ENCODE measurements at places on chromosomes 2 and 18.
A peak's percentile ranks its signal among the peaks of the same experiment; 100 is the strongest.

- no peak for DNase-seq
These were observed 703.0 kb downstream of the TMEM182 start for GRCh38 chr2:103464831-103465230.

- DNase-seq = no peak
These were observed 188.0 kb upstream of the PKDCC start for GRCh38 chr2:41859615-41860514.

- DNase-seq = no peak
These were observed 894 bp downstream of the SMAD7 start for GRCh38 chr18:48949606-48950535.

DNA sequence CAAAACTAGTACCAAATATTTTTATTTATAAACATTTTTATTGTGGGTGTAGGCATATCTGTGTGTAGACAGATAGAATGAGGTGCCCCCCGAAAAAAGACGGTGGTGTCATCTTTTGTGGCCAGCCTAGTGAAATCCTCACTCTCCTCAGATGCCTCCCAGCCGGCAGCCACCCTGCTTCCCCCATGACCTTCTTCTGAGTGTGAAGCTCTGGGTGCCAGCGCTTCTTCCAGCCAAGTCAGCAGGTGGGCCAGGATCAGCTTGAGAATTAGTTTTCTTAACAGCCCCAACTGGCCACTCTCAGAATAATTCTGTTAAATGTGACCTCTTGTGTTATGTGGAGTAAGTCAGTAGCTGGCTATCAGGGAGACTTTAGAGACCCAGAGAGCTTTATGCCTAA, 229.6 kb upstream of the FOSL2 start:
- no peak for DNase-seq

- DNase-seq = peak; percentile 24
These were observed 19.6 kb upstream of the NDUFV2 start for GRCh38 chr18:9082711-9083510.

- DNase-seq = no peak
These were observed 344.1 kb downstream of the TDRD15 start for GRCh38 chr2:21467910-21468309.

DNA sequence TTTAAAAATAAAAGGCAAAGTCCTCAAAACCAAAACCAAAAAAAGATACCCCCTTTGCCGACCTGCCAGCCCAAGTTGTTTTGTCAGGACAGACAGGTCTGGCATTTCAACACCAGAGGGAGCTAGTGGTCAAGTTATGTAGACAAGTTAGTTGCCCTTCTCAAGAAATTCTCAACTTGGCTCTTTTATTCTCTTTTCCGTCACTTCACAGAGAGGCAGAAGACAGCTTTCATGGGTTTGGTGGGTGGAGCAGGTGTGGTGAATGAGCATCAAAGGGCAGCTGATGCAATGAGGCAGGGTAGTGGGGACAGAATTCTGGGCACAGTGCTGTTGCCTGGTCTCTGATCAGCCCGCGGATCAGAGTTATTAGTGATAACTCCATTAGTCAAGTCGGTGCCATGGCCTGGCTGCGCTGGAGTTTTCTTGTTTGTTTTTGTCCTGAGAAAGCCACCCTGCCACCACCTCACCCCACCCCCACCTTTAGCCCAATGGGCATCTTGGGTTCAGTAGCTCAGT, 303.7 kb upstream of the EPAS1 start:
- peak; percentile 4 for DNase-seq

DNA sequence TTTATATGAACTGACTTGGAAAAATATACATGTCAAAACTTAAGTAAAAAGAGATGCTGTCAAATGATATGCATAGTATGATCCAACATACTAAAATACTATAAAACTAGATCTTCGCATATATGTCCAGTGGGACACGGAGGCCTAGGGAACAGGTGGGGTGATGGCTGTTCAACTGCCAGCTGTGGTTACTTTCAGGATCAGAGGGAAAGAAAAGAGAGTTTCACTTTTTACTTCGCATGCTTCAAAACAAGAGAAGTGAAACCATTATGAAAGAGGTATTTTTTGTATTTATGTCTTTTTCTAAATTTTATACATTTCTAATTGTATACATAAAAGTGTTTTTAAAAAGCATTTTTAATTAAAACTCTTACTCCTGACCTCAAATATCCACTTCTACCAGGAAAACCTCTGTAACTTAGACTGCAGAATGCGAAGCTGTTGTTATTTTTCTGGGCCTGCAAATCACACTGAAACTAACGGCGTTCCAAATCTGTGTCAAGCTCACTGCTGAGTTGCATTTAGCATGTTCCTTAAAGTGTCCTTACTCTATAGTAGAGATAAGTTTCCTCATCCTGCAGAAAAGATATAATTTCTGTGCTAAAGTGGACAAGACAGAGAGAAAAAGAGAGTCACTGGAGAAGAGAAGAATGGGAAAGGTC, 97.8 kb upstream of the SLC35G4 start:
- no peak for DNase-seq

DNA sequence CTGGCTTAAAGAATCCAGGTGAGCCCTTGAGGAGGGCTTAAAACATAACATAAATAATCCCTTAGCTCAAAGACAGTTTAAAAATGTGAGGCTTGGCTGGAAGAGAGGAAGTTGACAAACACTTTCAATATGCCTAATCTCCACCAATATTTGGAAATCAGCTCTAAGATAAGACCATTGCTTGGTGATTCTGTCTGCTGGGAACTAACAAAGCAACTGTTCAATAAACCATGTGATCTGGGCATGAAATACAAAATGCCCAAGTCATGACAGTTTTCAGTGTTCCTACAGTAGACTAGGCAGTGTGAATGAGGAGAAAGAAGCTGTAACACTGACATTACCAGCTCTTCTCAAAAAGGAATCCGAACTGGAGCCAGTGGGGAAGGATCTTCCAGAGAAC, 10.7 kb downstream of the MFF start:
- DNase-seq = no peak

DNA sequence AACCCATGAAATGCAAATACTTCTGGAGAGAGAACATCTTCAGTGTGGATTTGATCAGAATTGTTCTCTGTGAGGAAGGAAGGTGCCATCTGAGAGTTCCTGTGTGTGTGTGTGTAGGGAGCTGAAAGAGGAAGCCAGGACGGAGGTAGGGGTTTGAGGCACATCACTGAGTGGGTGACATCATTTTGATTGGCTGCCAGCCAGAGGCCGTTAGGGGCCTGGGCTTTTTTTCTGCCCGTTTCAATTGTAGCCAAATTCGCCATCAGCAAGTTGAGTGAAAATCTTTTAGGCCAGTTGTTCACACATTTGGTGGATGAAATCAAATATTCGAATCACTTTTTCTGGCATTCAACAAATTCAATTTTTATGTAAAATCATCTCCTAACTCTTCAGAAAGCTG, 48.9 kb downstream of the TSN start:
- DNase-seq = no peak

GRCh38 chr2:231429901-231430300, 34.4 kb downstream of the NCL start:
- no peak for DNase-seq

- DNase-seq = no peak
These were observed 386.2 kb upstream of the HNRNPA3 start for GRCh38 chr2:176826356-176826755.

DNA sequence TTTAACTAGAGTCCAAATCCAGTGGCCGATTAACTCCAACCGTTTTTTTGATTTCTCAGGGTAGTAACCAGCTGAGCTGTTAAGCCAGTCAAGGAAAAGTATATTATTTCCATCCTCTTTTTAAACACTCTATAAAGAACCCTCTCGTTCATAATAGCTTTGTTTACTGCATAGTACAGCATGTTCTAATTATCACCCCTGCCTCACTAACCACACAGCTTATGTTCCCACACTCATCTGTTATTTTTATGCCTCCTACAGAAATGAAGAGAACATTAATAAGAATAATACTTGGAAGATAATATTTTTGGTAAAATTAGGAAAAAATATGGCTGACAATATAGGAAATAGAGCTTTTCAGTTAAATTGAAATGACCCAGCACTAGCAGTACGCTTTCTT, 2132.8 kb upstream of the CELF4 start:
- no peak for DNase-seq

DNA sequence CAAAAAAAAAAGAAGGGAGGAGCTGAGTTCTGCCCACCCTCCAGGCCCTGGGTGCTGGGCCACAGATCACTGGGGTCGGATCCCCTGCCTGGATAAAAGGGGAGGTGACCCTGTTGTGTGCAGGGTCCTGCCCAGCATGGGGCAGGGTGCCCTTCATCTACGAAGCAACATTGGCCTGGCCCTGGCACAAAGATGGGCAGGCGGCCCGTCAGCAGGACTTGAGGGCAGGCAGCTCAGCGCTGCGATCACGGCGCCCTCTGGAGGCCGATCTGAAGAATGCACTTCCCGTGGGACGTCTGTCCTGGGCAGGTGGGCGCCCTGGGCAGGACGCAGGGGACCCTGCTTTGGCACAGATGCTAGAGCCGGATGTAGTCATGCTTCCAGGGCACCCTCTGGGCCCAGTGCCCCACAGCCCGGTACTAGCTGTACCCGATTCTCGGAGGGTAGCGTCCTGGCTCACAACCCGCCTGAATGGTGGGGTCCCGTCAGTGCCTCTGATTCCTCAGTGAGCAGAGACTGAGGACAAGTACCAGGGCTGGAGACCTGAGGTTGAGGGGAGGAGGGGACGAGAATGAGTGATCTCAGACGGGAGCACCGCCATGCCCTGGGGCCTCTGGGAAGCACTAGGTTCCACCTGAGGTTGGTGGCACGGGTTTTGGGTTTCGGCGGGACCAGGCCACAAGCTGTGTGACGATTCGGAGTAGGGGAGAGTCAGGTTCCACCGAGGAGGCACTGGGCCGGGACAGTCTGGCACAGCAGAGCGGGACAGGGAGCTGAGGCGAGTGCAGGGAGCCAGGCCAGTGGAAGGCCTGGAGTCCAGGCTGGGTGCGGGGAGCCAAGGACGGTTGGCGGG, 18.0 kb downstream of the ARID5A start:
- DNase-seq = no peak

GRCh38 chr2:241489733-241490680, 18.4 kb downstream of the STK25 start:
- no peak for DNase-seq

GRCh38 chr2:42256505-42256904, 87.4 kb downstream of the EML4 start:
- no peak for DNase-seq

DNA sequence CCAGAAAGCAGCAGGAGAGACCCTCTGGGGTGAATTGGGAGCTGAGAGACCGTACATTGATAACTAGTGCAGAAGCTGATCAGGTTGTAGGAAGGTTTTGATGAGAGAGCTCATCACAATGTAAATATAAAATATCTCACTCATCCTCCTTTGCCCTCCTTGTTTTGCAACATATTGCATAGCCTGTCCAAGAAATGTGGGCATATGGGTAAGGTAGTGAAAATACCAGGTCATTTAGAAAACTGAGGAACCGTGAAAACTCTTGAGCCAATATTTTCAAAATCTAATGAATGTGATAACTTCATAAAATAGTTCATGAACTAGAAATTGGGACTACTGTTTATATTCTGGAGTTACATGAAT, 31.4 kb downstream of the C18orf54 start:
- DNase-seq = no peak

DNA sequence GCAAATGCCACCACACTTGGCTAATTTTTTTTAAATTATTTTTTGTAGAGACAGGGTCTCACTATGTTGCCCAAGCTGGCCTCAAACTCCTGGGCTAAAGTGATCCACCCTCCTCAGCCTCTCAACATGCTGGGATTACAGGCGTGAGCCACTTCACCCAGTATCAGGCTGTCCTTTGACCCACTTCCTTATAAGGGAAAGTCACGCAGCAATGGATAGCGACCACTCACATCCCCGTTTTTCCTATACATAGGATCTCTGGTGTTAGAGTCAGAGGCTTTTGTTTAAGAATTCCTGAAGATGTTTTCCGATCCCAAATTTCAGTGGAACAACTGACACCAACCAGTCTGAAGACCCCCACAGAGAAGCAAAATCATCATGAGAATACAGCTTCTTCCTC, 41.4 kb upstream of the RFX8 start:
- no peak for DNase-seq

- no peak for DNase-seq
These were observed 378.2 kb downstream of the OSR1 start for GRCh38 chr2:18980104-18980785.

GRCh38 chr2:173934895-173935294, 30.3 kb downstream of the SP3 start:
- DNase-seq = no peak

DNA sequence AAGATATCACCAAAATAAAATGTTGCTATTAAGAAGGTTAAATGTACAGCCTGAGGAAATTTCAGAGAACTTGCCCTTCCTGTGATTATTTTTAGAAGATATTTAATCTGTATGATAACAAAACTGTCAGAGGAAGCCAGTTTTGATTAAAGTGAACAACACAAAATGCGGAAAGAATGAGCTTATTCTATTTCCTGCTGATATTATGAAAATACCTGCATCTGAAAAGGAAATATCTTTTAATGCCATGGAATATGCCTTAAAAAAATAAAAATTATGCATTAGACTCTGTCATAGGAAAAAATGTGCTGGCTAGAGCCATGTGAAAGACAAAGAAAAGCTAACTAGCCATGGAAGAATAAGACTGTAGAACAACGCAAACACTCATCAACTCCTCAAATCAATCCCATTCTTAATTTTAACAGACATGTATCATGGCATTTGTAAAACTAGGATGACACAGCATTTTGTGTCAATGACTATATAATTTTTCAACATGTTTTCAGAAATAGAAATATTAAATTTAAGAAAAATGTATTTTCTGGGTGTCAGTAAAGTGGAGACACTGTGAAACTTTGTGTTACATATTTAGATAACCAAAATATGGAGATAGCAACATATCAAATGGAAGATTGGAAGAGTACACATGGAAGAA, 1768.2 kb downstream of the SUCLG1 start:
- no peak for DNase-seq

DNA sequence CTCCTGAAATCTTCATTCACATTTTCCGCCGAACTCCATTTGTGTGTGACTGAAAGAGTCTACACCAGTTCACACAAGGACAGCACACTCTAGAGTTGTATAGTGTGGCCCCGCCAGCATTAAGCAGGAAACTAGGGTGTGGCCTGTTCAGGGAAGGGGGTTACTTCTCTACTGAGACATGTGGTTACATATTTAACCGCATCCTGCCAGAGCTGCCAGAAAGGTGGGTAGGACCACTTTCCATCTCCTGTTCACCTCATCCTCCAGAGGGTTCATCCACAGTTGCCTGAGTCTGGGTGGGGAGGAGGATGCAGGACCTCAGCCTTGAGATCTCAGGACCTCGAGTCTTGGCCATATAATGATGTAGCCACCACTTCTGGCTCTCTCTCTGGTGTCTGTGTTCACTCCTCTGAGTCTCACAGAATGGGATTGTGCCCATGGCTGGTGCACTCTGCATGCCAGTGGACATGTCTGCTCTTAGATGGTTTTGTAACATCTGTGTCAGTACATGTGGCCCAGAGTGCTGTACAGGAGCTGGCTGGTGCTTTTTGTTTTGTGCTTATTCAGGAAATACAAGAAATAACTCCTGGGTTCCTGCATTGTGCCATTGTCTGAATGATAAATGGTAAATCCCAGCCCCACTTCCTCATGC, 7.7 kb upstream of the SP140L start:
- peak; percentile 21 for DNase-seq
